ENCODE measurements at places on chromosomes 12 and 14.

DNA sequence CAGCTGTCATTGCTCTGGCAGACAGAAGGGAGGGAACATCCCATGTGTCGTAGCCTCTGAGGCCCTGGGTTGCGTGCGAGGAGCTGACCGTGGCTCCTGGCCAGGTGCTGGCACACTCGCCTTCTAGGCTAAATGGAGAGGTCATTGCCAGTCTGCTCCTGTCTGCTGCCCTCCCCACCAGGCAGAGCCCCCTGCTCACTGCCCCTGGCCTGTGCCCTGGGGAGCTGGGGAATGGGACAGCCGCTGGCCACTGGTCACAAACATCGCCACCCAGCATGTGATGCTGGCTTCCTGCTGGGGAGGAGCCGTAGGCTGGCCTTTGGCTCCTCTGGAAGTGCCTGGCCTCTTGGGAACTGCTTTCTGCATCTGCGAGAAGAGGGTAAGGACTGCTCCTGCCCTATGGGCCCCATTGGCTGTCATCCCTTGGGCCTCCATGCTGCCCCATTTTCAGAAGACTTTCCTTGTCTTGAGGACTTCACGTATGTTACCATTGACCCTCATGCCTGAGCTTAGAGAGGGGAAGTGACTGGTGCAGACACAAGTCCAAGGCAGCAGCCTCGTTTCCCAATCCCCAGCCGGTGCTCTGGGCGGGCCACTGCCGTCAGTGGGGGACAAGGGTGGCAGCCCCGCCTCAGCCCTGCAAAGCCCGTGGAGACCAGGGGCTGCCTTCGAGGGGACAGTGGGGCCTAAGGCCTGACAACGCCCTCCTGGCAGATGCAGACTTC lies 2.0 kb upstream of the TNFAIP2 start:
- no peak for DNase-seq

- no peak for DNase-seq
These were observed 98.0 kb downstream of the GCH1 start for GRCh38 chr14:54804538-54805041.

- no peak for DNase-seq
These were observed 32.4 kb downstream of the FERMT2 start for GRCh38 chr14:52918486-52918885.

DNA sequence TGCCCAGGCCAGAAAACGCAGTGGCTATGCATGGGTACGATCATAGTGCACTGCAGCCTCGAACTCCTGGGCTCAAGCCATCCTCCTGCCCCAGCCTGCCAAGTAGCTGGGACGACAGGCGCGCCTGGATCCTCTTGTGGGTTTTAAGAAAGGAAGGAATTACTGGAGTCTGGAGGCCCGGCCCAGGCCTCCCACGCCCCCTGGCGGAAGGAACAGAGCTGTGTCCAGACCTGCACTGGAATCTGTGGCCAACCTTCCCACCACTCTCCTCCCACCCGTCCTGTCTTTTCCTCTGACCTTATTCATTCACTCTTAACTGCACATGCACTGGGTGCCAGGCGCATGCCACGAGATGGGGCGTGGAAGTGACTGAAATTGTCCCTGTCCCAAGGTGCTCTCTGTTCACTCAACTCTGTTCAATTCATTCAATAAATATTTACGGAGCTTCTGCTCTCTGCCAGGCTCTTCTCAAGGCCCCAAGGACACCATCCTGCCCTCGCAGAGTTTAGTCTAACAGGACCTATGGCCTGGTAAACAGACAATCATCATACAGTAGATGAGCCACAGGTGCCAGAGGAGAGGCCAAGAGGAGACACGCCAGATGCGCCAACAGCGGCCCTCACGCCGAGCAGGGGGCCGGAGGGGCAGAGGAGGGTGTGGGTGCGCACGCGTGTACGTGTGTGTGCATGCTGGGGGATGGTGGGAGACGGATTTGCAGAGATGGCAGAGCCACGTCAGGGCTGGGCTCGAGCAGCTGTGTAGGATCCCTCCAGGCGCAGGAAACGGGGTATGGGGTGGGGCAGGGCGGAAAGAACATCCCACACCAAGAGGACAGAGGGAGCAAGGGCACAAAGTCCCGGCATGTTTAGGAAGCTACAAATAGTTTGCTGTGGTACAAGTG lies 13.7 kb upstream of the TMEM106C start:
- DNase-seq: peak; percentile 53

DNA sequence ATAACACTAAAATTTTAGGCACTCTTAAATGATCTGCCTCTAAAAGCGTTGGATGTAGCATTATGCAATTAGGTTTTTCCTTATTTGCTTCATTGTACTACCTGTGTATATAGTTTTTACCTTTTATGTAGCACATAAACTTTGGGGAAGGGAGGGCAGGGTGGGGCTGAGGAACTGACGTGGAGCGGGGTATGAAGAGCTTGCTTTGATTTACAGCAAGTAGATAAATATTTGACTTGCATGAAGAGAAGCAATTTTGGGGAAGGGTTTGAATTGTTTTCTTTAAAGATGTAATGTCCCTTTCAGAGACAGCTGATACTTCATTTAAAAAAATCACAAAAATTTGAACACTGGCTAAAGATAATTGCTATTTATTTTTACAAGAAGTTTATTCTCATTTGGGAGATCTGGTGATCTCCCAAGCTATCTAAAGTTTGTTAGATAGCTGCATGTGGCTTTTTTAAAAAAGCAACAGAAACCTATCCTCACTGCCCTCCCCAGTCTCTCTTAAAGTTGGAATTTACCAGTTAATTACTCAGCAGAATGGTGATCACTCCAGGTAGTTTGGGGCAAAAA lies 4.1 kb downstream of the CDKN1B start:
- DNase-seq: peak; percentile 58

- DNase-seq: no peak
These were observed 17.5 kb downstream of the RASSF3 start for GRCh38 chr12:64627771-64628170.

DNA sequence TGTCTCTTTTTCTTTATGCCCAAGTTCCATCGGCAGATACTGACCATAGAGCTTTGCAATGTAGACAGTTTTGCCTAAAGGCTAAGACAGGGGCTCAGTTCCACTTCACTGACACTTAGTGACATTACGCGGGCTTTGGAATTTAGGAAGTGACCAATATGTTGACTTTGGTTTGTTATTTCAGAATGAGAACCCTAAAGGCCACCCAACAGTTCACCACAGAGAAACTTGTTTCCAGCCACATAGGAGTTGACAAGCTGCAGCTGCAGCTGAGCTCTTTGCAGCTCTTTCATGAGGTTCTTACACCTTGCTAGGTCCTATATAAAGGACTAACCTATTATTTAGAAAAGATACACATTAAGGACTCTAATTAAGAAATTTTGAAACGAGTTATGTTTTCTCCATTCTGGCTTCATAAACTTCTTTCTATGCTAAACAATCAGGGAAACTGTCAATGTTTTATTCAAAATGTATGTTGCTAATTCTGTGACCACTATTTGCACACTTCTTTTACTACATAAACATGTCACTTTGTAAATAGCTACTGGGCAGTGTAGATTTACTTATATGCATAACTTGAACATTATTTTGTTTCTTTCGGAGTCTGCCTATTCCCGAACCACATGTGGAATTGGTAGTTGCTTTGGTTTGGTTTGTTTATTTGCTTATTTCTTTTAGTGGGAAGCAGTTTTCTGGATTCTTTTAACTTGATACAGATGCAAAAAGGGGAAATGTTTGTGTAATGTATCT lies 18.5 kb upstream of the KLRD1 start:
- DNase-seq: no peak

- no peak for DNase-seq
These were observed 82.8 kb downstream of the TNFAIP2 start for GRCh38 chr14:103206023-103206481.

- no peak for DNase-seq
These were observed 479.6 kb downstream of the ADAMTS20 start for GRCh38 chr12:43072431-43072830.

DNA sequence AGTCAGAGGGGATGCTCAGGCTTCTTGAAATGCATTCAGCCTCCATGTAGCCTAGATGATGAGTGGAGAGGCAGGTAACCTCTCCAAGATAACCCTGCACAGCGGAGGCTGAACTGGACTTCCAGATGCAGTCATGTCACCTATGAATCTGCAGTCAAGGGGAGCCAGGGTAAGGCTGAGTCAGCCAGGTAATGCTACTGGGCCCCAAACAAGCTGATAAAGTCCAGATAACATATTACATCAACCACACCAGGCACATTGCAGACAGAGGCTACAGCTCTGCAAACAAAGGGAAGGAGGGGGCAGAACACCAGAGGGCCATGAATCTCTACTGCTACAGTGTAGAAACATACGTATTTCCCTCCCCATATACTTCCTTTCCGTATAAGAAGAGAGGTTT lies 14.0 kb downstream of the RNASE9 start:
- DNase-seq: no peak
